ENCODE measurements at places on chromosomes 5 and 9. TPM values are rescaled to one million over a fixed set of nuclear protein-coding genes. Genes with fewer than 3 reads are reported as not detected.

The HOMER1 gene
- 24.8 TPM for total RNA-seq

The MZB1 gene
- 0.31 TPM for total RNA-seq

The SH3RF2 gene
- 3.1 TPM for total RNA-seq

The FBXW11 gene
- total RNA-seq: 53.6 TPM

The ACSL6 gene
- total RNA-seq: 2.5 TPM

The JAKMIP2 gene
- total RNA-seq: 2.1 TPM

The HAVCR1 gene
- 0.93 TPM for total RNA-seq

The INSL6 gene
- total RNA-seq: not detected

The MAN2A1 gene
- 80.5 TPM for total RNA-seq

The GAPT gene
- not detected for total RNA-seq

The FOXD4L5 gene
- not detected for total RNA-seq

The TEK gene
- total RNA-seq: not detected

The RIMOC1 gene
- 29.6 TPM for total RNA-seq

The SV2C gene
- total RNA-seq: not detected

The ENHO gene
- total RNA-seq: 0.60 TPM

The CTXN3 gene
- total RNA-seq: not detected

Measured in HepG2 (cell line).